Stimulated activated memory B cell treated with anti-CD40 and anti-IgM and Interleukin-4, amounts not matched to agents 10 μg/mL and 1 μg/mL and 100 μg/mL, for 72 hours (primary cell): ENCODE measurements at places on chromosomes 11 and 22.

DNA sequence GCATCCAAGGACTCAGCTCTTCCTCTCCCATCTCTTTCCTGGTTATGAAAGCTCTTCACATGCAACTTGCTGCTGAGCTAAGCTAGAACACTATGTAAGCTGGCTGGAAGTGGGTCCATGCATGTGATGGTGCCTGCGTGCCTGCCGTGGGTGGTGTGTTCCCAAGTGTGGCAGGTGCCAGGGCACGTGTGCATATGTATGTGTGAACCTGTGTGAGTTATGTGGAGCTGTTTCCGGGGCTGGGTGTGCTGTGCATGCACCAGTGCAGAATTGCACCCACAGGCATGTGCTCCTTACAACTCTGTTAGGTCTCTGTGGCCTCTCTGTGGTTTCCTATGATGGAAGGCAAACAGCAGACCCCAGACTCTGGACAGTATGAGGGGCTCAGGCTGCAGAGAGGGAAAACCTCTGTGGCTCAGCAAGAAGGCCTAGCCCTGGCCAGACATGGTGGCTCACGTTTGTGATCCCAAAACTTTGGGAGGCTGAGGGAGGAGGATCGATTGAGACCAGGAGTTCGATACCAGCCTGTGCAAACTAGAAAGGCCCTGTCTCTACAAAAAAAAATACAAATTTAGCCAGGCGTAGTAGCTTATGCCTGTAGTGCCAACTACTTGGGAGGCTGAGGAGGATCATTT, 4.1 kb upstream of the P2RY6 start:
- H3K36me3 ChIP-seq, result no peaks in the 10 kb centered on the region
- peaks cover 30% of the 10 kb centered on the region for H3K4me1 ChIP-seq
- no peak overlapping the region for H3K4me3 ChIP-seq
- peaks cover 39% of the 10 kb centered on the region for H3K27me3 ChIP-seq

DNA sequence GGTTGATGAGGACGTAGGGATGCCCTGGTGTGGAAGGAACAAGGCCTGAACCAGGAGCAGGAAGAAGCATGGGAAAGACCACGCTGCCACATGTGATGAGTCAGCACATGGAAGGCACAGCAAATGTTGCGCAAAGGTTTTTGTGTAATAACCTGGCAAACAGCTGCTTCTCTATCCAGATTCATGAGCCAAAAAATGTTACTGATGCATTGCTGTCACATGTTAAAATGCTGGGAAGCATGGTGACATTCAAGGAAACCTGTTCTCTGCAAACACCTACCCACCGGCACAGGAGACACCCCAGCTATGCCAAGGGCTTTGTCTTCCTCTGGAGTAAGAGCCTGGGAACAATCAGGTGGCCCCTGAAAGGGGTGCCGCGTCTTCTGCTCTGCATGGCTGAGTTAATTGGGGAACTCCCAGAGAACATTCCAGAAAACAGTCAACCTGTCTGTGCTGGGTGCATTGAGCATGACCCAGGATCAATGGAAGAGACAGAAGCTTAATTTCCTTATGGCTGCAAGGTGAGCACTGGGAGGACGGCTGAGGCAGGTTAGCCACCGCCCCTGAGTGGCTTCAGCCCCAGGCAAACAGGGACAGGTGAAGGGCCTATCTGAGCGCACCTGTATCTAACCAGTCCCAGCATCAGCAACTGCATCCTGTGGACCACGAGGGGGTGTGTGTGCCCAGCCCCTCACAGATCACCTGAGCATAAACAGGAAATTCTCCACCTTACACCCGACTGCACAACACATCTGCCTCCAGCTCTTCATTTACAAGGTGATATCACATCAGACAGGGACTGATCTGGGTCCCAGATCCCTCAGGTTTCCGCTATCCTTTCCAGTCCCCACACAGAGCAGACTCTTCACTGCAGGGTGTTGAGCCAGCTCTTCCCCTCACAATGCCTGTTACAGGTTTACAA, 108.4 kb downstream of the GGTLC2 start:
- H3K27ac ChIP-seq, result peak overlapping the region; percentile 58
- ATAC-seq, result peak; percentile 58
- no peaks in the 10 kb centered on the region for H3K36me3 ChIP-seq
- H3K4me1 ChIP-seq, result peaks cover 24% of the 10 kb centered on the region
- H3K4me3 ChIP-seq, result no peak overlapping the region
- no peaks in the 10 kb centered on the region for H3K27me3 ChIP-seq

- H3K4me3 ChIP-seq, result no peak overlapping the region
- H3K27ac ChIP-seq, result no peak overlapping the region
- peaks cover 78% of the 10 kb centered on the region for H3K4me1 ChIP-seq
- ATAC-seq, result no peak
- H3K27me3 ChIP-seq, result no peaks in the 10 kb centered on the region
- H3K36me3 ChIP-seq, result peaks cover 9% of the 10 kb centered on the region
These were observed 13.1 kb downstream of the PANX1 start for GRCh38 chr11:94141511-94142307.

- no peak overlapping the region for H3K27ac ChIP-seq
- no peaks in the 10 kb centered on the region for H3K4me1 ChIP-seq
- no peaks in the 10 kb centered on the region for H3K36me3 ChIP-seq
These were observed 214.7 kb downstream of the TENM4 start for GRCh38 chr11:79226126-79226525.

DNA sequence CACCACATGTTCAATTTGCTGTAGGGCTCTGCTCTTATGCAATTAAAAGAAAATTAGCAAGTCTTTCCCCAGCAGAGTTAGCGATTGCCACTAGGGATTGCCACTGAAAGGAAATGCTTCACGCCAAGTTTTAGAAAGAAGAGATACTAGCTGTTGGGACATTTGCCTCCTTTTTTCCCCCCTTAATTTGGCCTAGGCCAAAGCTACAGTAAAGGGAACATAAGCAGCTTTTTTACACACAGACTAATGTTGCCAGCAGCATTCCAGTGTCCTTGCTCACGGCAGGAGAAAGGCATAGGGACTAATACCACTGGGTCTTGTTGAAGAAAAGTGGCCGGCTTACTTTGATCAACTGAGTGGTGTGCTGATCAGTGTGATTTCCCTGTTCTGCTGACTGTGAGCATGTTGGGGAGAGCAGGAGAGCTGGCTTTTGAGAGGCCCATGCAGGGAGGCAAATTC, 71.2 kb downstream of the PHF21A start:
- H3K36me3 ChIP-seq, result peaks cover 34% of the 10 kb centered on the region
- no peak overlapping the region for H3K27ac ChIP-seq
- peaks cover 16% of the 10 kb centered on the region for H3K4me1 ChIP-seq
- ATAC-seq, result no peak
- H3K27me3 ChIP-seq, result no peaks in the 10 kb centered on the region
